ENCODE measurements at places on chromosomes 2 and 18.

- no peak for DNase-seq
Observed at GRCh38 chr2:128440666-128441340, 122.1 kb upstream of the HS6ST1 start.

- no peak for DNase-seq
Observed at GRCh38 chr2:240324312-240325015, 111.0 kb upstream of the GPC1 start.

DNA sequence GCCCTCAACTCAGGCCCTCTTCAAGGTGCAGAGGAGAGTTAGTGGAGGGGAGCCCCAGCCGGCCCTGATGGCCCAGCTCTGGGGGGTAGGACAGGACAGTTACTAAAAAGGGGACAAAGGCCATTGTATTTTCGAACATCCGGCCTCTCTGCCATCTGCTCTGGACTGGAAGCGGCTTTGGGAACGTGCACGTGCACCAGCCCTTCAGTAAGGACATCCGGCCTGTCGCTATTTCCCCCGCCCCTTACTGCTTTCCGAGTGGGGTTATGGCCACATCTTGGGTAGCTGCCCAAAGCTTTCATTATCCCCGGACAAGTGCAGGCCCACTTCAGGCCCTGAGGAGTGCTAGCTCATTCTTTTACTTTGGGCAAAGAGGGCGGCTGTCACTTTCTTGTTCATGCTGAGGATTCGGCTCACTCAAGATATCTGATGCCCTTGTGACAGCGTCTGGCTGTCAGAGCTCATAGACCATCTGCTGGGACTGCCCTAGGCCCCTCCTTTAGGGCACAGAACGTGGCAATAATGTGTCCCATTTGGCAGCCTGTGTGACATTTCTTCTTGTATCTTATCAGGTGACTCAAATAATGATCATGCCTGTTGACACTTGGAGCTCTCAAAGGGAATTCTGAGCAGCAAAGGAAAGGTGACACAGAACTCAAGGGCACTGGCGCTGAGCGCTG, 17.5 kb downstream of the SLC4A3 start:
- DNase-seq: no peak

DNA sequence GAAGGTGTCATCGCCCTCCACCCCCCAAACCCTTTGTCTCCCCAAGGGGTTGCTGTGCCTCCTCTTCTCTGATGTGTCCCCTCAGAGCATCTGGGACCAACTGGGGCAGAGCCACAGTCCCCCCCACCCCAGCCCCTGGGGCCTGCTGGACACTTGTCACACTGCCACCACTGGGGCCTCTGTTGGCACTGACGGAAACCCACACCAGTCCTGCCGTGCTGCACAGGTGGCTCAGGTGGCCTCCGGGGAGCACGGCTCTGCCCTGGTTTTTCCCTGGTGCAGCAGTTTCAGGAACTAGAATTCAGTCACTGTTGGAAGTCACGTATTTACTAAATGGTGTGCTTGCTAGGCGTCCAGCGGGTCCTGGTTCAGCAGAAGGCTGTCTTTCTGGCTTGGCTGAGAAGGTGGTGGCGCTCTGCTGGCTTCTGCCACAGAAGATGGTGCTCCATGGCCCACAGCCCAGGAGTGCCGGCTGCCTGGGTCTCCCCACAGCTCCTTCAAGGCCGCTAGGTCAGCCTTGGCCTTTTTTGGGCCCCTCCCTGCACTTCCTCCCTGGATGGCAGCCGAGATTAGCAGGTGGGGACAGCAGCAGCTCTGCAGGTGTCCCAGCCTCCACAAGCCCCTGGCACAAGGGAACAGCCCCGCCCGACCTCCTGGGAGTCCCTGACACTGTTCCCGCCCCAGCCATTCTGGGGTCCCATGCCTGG, 18.6 kb upstream of the KLHL30 start:
- DNase-seq: no peak

DNA sequence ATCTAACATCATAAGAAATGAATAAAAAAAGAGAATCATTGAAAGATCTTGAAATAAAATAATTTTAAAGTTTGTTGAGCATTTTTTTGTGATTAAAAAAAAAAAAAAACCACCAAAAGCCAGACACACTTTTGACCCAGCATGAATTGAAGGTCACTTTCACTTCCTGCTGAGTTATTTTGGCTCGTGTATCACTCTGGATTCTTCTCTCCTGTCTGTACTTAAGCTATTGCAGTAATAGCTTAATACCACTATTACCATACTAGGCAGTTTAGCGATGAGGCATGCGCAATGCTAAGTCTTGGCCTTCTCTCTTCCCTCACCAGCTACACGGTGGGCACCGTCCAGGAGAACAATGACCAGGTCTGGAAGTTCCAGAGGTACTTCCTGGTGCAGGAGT, 54.5 kb upstream of the SPP2 start:
- DNase-seq: no peak

DNA sequence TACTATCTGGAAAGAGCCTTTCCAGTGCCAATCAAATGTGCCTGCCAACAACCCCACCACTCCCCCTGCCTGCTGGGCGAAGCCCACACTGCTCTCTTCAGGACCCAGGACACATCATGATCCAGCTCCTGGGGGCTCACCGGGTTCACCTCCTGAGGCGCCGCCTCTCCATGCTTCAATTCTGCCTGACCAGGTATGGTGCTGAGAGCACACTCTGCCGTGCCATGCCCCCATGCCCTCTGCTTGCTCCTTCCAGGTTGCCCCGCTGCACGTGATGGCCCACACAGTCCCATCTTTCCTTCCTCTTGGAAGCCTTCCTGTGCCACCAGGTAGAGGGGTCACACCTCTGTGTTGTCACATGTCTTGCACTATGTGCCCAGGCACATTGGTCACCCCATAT, 47.5 kb downstream of the ASB18 start:
- no peak for DNase-seq

DNA sequence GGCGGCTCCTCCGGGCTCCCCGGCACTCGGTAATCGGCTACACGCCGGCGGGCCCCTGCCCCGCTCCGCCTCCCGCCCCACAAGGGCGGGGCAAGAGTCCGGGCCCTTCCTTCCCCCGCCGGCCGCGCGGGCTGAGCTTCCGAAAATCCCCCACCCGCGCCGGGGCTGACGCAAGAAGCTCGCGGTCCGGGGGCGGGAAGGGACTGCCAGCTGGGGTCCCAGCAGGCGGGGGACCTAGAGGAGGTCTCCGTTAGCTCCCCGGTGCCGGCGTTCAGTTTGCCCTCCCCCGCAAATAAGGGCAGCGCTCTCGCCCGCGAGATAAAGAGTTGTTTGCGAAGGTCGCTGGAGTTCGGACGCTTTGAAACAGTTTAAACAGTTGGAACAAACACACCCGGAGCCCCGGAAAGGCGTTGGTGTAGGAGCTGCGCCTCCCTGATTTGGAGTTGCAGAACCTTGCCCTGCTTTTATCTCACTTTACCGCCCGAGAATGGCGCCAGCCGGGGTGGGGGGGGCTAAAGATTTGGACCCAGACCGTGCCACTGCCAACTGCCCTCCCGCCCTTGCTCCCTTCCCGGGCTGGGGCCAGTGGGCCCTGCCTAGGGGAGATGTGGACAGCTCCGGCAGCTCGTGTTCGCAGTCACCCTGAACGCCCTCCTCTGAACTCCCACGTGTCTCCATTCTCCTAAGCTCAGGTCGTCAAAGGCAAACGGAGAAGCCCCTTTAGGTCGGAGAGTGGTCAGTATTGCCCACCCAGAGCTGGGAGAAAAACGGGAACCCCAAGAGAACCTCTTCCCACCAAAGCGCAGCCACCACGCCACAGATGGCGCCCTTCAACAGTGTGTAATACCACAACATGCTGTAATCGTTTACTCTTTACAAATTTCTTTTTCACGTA, at the start of gene NFE2L2:
NFE2L2 (minus strand) TSS at position 35 of the 895 bp plus-strand sequence. CDS start 151 bp downstream, outside the sequence.
- DNase-seq: peak; percentile 88

DNA sequence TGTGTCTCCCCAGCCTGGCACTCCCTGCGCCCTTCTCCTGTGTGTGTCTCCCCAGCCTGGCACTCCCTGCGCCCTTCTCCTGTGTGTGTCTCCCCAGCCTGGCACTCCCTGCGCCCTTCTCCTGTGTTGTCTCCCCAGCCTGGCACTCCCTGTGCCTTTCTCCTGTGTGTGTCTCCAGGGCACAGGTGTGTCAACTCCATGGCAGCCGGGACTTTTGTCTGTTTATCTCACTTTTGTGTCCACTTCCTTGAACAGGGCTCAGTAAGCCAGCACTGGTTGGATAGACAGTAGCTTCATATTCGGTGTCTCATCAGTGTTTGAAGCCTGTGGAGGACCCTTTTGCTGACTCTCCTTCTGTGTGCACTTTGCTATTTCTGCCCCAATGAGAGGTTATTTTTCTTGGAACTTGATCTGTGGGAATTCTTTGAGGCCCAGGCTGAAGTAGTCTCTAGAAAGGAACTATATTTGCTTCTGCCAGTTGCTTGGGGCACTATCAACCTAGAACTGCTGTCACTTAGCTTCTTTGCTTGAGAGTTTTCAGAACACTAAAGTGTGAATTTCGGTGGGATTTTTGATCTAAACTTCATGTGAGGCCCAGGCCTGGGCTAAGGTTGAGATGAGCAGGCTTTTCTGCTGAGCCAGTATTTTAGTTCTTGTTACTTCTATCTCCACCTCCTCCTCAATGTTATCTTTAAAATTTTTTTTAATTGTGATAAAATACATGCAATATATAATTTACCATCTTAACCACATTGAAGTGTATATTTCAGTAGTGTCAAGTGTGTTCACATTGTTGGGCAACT, 8.3 kb upstream of the ASB1 start:
- no peak for DNase-seq

- DNase-seq: no peak
Observed at GRCh38 chr2:69335311-69335710, 51.7 kb downstream of the GFPT1 start.

GRCh38 chr18:54787121-54787520, 41.2 kb upstream of the RAB27B start:
- no peak for DNase-seq

- DNase-seq: no peak
Observed at GRCh38 chr2:232382331-232383225, 4.0 kb downstream of the ALPP start.

- no peak for DNase-seq
Observed at GRCh38 chr2:127619877-127620705, 25.9 kb upstream of the GPR17 start.

All from stimulated activated CD8-positive, alpha-beta memory T cell treated with anti-CD3 and anti-CD28 coated beads, Interleukin-4, amount 100 ng/mL, for 1 hour (primary cell).